ENCODE measurements at places on chromosomes 7 and 10.

DNA sequence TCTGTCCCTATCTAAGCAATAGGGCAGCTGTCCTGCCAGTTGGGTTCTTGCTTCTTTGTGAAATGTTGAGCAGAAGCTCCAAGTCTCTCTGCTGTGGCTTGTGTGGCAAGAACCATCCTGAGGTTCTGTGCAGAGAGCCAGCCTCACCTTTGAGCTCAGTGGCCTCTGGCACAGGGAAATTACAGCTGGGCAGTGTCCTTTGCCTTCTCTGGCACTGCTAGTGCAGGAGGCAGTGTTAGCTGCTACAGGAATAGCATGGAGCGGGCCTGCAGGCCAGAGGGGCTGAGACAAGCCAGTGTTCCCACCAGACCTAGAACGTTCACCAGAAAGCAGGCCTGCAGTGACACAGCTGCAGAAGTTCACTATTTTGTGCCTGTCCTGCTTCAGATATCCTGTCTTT, 1.8 kb downstream of the PRXL2A start:
- no peak for DNase-seq

DNA sequence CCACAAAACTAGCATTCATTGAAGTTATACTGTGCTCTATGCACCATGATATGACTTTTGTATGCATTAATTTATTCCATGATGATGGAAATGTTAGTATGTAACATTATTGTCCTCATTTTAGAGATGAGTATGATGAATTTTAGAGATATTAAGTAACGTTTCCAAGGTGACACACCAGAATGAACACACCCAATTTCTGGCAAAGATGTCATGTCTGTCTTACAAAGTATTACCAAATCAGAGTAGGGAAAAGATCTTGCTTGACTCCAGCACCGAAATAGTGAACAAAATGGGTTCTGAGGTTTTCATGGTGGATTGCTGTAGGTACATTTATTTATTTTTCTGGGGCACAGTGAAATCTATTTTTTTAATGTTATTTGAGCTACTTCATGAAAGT, 33.8 kb upstream of the COL1A2 start:
- DNase-seq, result no peak

- DNase-seq, result no peak
These were observed 183.7 kb downstream of the CACNB2 start for GRCh38 chr10:18323916-18324315.

DNA sequence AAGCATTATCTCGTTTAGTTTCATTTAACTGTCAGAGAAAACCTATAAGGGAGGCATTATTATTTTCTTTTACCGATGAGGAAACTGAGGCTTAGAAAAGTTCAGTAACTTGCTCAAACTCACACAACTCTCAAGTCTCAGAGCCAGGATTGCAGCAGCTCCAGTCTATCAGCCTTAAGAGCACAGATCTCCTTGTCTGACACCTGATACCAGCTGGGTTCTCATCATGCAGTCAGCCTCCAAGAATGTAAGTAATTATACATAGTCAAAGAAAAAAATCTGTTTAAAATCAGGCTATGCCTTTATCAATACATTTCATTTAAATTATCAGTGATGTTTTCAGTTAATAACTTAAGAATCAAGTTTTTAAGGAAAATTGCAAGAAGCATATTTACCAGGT, 236.6 kb upstream of the TCF7L2 start:
- no peak for DNase-seq

GRCh38 chr10:62842983-62843382, 26.8 kb upstream of the EGR2 start:
- no peak for DNase-seq

- DNase-seq, result no peak
These were observed 49.0 kb upstream of the CALD1 start for GRCh38 chr7:134730411-134730829.

DNA sequence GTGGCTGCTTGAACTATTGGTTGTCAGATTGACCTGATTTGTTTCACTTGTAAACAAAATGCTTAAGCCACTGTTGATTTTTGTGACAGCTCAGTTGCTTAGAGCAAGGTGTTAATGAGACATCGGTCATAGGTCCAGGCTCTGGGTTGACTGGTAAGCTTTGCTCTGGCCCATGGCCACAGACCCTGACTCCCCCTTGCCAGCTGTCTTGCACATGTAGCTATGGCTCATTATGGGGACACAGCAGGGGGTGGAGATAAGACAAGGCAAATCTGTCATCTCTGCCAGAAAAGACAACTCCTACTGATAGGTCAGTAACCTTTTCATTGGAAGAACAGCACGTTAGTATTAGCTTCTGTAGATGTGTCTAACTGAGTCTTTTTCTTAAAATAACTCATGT, 95.3 kb downstream of the KAT6B start:
- no peak for DNase-seq

DNA sequence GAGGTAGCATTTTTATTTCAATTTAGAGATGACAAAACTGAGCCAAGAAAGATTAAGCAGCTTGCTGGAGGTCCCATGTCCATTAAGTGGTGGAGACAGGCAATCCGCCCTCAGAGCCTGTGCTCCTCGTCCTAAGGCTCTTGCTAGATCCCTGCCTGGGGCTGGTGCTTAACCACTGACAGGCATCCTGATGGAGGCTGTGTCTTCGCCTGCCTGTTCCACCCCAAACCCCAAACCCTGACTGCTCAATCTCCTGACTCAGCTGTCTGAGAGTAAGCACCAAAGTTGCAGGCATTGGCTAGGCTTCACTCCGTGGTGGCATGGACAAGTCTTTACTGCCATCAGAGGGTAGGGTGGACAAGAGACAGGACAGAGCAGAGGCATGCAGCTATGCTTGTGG, 209.4 kb downstream of the POU6F2 start:
- no peak for DNase-seq

- no peak for DNase-seq
These were observed 170.2 kb upstream of the HABP2 start for GRCh38 chr10:113382691-113383090.

GRCh38 chr10:131703541-131703940, 197.3 kb upstream of the PPP2R2D start:
- peak; percentile 21 for DNase-seq

GRCh38 chr7:92749327-92749755, 87.0 kb downstream of the CDK6 start:
- DNase-seq, result no peak

GRCh38 chr10:71127104-71127503, 85.3 kb upstream of the UNC5B start:
- DNase-seq, result no peak

- no peak for DNase-seq
These were observed 774.1 kb upstream of the IGFBP3 start for GRCh38 chr7:46695051-46695708.

DNA sequence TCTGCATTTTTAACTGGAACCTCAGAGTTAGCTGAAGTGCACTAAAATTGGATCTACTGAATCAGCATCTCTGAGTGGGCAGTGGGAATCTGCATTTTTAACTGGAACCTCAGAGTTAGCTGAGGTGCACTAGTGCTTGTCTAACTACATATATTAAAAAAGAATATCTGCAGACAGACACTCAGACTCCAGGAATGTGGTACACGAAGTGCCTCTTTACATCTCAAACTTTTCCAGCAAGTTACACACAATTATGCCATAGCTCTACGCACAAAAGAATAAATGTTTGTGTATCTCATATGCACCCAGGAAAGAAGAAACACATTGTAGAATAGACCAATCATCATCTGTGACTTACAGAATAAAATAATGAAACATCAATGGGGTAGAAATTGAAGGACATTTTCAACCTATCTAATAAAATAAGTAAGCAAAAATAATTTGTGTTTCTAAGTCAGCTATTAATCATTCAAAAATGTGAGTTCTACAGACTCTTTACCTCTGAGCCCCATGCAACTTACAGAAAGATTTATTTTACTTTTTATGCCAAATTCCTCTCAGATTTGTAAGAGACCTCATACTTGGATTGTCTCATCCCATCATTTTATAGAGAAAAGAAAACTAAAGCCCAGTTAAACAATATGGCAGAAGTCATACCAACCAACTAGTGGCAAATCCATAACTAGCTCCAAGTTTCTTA, 28.3 kb downstream of the PPP1R3A start:
- DNase-seq, result no peak

DNA sequence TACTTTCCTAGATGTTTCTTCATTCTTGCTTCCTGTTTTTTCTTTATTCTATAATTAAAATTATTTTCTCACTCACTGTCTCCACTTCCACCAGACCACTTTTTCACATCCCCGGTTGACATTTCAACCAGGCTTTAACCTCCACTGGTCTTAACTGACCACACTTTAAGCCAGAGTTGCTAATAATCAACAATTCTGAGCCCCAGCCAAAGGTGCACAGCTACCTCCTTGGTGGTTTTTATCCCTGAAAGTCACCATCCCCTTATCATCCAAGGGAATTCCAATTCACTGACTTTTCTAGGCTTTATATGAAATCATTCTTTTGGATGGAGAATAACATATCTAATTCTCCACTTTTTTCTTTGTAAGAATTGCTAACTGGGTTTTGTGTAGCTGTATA, 138.9 kb downstream of the FRMD4A start:
- DNase-seq, result no peak

DNA sequence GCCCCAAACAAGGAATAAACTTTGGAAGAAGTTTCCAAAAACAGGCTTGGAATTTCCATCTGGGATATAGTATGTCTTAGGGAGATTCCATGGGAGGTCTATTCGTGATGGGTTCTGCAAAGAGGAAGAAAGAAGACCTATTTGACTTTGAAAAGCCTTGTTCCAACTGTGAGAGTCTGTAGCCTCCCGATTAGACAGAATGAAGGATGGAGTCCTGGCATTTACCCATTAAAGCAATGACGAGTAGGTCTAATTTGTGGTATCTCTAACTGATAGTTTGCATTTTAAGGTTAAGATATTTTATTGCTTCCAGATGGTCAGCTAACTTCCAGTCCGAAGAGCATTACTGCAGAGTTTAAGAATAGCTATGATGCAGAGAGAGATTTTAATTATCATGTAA, 19.5 kb upstream of the GALNT17 start:
- DNase-seq, result no peak

DNA sequence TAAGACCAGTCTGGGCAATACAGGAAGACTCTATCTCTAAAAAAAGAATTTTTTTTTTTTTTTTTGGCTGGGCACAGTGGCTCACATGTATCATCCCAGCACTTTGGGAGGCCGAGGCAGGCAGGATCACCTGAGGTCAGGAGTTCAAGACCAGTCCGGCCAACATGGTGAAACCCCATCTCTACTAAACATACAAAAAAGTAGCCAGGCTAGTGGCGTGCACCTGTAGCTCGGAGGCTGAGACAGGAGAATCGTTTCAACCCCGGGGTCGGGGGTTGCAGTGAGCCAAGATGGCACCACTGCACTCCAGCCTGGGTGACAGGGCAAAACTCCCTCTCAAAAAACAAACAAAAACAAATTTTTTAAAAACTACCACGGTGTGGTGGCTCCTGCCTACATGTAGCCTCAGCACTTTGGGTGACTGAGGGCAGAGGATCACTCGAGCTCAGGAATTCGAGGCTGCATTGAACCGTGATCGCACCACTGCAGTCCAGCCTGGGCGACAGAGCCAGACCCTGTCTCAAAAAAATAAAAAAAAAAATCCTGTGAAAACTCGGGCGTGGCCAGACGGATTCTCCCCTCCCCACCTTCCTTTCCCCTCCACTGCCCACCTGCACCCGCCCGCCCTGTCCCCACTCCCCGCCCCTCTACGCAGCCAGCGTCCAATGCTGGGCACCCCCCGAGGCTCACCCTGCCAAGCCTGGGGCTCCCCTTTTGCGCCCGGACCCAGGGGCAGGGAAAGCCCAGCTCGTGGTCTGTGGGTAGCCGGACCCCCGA, 745 bp upstream of the ORAI2 start:
- no peak for DNase-seq

- no peak for DNase-seq
These were observed 474.0 kb upstream of the FOXK1 start for GRCh38 chr7:4208086-4208485.

GRCh38 chr7:44112231-44112996, 8.3 kb downstream of the AEBP1 start:
- no peak for DNase-seq

DNA sequence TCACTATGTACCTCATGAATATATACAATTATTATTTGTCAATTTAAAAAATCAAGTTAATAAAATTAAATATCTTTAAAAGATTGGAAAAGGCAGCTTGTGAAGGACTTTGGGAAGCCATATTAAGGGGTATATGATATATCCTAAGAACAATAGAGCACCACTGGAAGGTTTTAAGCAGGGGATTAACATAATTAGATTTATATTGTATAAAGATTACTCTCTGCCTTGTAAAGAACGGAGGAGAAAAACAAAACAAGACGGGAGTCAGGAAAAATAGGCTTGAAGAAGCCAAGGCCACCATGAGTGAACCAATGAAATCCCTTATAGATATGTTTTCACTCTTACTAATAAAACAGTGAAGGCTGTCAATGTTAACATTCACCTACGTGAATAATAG, 11.1 kb upstream of the CNNM1 start:
- no peak for DNase-seq

GRCh38 chr7:20651960-20652544, 36.6 kb downstream of the ABCB5 start:
- DNase-seq, result no peak

- DNase-seq, result no peak
These were observed 223.4 kb downstream of the ELFN1 start for GRCh38 chr7:1893451-1893850.

GRCh38 chr7:130022115-130022514, 29.1 kb downstream of the ZC3HC1 start:
- DNase-seq, result no peak

DNA sequence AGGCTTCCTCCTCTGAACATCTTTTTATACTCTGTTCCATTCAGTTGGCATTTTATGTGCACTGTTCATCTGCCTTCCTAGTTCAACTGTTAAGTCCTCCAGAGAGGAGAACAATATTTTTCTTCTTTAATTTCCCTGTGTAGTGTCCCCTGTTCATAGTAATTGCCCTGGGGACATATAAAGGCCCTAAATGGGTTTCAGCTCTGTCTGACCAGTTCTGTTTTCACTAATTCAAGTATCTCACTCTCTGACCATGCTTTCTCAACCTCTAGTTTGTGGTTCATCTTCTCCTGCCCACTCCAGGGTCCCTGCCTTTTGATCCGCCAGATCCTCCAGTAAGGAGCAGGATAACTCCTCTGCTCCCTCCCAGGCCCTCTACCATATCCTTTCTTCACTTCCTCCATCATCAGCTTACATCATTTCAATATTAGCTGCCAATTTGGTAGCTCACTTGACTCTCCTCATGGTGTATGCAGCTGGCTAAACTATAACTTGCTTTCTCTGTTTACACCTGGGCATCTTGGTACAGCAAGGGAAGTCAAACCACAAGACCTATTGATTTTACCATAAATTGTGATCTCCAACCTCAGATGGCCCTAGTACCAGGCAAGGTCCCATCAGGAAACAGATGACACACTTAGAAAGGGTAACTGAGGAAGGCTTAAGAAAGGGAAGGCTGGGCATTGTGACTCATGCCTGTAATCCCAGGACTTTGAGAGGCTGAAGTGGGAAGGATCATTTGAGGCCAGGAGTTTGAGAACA, 17.7 kb upstream of the C10orf67 start:
- DNase-seq, result no peak

- DNase-seq, result no peak
These were observed 95.2 kb downstream of the PHTF2 start for GRCh38 chr7:77893813-77894212.

Data from coronary artery (tissue), 2 donors.